NCI-H345 (cell line): ENCODE measurements at places on chromosomes 1 and 21.
A peak's percentile ranks its signal among the peaks of the same experiment; 100 is the strongest.

DNA sequence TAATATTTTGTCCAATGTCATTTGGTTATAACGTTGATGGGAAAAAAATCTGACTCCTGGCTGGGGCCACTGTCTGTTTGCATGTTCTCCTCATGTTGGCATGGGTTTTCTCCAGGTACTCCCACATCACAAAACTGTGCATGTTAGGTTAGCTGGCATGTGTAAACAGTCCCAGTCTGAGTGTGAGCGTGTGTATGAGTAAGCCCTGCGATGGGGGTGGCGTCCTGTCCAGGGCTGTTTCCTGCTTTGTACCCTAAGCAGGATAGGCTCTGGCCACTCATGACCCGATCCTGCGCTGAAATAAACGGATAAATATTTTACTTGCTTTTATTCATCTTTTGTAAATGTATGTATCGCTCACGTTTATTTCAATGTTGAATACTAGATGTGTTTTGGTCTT, 13.5 kb downstream of the EFCAB14 start:
- DNase-seq: no peak

DNA sequence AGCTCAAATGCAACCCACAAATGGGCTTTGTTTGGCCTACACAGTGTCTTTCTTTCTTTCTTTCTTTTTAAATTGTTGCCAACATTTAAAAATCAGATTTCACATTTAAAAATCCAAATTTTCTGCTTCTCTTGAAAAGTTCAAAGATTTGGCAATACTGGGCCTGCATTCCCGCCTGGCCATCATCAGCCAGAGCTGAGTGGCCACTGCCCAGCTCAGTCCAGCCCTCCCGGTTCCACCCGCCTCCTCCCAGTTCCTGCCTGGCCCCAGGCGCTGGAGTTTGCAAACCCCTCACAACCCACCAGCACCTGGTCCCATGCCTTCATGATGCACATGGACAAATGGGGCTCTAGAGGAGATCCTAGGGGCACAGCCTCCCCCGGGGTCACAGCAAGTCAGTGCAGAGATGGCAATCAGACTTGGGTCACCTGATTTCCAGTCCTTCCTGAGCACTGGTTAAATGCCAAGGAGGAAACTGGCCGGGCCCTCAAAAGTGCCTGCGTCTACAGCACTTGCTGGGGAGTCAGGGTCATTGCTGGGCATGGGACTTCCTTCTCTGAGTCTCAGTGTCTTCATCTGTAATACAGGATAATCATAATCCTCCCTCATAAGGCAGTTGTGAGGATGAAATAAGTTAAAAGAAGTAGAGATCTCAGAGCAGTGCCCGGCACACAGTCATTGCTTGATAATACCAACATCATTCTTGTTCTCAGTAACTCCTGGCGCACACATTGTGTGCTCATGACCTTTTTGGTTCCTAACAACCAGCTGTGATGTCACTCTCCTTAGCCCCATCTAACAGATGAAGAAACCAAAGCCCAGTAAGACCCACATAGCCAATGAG, 41.0 kb upstream of the LAPTM5 start:
- no peak for DNase-seq

DNA sequence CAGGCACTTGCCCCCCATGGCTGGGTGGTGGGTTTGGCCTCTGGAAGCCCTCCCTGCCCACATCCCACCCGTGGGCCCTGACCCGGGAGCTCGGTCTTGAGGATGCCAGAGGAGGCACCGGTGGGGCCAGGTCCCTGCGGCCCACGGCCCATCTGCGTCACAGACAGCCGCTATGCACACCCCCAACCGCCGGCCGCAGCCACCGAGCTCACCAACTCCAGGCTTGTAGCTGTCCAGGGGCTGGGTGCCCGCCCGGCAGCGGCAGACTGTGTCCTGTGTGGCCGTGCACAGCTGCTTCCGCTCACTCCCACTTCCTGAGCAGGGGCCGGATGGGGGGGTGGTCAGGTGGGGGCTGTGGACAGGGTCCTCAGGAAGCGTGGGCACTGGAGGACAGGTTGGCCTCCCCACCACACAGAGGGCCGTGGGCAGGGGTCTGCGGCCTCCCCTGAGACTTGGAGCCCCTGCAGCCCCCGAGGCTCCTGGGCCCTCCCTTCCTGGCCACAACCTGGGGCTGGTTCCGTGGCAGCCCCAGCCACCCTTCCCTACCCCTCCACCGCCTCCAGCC, 1.1 kb downstream of the TNFRSF4 start:
- DNase-seq: no peak

DNA sequence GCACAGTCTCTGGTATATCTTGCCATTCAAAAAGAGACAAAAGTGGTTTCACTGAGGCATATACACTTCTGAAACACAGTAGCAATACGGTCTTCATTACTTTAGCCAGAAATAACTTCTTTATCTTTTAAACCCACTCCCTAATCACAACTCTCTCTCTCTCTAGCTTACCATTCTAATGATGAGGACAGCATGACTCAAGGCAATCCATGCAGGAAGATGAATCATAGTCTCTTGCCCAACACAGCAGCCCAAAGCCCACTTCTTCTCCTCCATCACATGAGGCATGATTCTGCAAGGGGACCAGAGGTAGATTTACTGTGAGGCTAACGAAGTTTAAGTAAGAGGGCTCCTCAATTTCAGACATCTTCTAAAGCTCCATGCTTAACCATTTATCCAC, 285.0 kb upstream of the NR5A2 start:
- DNase-seq: no peak

GRCh38 chr1:43303471-43304313, 2.9 kb downstream of the TIE1 start:
- no peak for DNase-seq

DNA sequence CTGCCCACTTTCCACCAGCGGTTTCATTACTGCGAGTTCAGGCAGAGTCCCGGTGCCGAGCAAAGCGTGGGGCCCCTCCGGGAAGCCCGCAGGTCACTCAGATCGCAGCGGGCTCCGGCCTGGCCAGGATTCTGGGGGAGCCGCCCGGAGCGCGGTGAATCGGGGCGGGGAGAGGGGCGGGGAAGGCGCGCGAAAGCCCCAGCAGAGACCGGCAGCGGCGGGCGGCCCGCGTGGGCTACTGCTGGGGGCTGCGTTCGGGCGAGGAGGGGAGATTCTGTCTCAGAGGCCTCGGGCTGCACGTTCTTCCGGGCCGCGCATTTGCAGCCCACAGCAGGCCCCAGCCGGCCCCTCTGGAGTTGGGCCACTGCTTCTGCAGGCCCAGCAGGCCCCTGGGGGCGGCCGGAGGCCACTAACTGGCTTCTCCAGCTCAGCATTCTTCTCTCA, 64.7 kb downstream of the SCCPDH start:
- no peak for DNase-seq

DNA sequence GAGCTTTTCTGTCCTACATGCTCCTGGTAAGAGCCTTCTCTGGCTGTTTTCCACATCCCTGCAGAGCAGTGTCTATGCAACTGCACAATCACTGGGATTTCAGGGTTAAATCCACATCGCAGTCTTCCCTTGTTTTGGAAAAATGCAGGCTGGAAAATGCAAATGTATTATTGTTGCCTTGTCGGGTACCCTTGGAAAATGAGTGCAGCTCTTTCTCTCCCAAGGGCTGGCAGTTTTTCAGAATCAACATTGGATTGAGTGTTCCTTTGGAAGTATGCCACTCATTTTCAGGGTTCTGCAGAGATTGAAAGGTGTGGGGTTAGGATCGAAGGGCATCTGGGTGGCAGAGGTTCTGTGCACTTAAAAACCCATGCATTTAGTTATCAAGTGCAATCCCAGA, 3.2 kb downstream of the NOS1AP start:
- DNase-seq: no peak

GRCh38 chr1:146016891-146017290, 4.6 kb downstream of the HJV start:
- DNase-seq: no peak

DNA sequence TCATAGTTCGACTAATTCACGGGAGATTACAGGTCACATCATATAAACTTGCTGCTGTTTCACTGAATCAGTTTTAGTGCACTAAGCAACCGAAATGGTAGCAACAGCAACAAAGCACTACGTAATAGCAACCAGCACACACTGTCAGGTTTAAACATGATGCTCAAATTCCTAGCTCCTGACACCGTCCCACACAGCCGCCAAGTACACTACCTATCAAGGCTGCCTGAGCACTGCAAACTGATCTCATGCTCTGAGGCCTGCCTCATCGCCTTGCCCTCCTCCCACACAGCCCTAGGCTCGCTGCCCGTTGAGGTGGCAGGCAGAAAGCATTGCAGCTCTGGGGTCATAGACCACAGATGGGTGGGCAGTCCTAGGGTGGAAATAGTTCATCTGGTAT, 12.4 kb downstream of the LAMC2 start:
- DNase-seq: no peak

DNA sequence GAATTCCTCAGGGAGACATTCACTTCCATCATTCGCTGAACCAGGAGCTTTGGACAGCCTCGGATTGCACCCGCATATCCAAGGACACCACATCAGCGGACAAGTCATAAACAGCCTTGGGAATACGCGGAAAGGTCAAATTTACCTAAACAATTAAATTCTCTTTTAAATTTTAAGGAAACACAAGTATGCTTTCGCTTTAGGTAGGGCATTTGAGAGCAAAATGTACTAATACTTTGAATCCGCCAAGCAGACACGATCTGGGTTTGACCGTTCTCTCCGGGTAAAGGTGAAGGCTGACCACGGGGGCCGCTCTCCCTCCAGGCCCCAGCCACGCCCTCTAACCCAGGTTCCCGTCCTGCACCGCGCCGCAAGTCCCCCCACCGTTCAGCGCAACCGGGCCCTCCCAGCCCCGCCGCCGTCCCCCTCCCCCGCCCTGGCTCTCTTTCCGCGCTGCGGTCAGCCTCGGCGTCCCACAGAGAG, 479 bp upstream of the ACADM start:
- DNase-seq: peak; percentile 83

DNA sequence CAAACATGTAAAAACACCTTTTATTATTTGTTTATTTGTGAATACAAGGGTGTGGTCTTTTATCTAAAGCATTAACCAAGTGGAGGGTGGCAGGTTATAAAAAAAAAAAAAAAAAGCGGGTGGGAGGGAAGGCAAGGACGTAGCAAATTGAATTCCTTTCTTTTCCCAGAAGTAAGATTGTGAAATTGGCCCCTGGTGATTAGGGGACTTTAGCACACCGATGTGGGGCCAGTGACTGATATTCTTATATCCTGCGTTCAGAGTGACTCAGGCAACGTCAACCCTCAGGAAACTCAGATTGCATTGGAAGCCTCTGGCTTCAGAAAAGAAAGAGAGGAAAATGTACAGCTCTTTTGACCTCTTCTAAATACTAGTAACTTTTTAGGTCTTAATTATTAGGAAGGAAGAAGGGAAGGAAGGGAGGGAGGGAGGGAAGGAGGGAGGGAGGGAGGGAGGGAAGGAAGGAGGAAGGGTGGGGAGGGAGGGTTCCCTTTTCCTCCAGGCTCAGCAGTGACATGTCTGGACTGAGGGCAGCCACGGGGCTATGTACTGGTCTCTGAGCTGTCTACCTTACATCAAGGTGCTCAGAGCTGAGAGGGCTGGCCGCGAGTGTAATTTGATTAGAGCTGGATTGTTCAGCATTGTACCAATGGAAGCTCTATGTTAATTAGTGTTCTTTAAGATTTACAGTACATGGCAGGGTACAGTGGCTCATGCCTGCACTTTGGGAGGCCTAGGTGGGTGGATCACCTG, 30.2 kb downstream of the EVA1C start:
- DNase-seq: no peak

- peak; percentile 5 for DNase-seq
Measured at GRCh38 chr1:42173961-42174735, 9.6 kb upstream of the GUCA2A start.

DNA sequence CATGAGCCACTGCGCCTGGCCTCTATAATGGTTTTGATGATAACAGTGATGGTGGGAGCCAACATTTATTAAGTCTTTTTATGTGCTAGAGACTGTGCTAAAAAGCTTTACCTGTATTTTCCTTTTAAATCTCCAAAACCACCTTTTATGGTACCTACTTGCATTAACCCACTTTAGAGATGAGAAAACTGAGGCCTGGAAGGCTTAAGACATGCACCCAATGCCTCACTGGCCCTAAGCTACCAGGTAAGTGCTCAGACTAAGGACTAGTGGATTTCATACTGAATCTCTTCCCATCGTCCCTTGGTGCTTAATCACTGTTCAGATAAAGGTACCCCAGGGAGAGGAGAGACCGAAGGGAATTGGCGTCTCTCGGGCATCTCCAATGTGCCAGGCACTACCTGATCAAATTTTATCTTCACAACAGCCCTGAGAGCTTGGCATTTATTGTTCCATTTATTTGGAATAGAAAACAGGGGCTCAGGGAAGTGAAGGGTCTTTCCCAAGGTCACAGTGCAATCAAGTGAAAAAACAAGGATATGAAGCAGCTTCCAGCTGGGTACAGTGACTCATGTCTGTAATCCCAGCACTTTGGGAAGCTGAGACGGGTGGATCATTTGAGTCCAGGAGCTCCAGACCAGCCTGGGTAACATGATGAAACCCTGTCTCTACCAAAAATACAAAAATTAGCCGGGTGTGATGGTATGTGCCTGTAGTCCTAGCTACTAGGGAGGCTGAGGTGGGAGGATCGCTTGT, 84.2 kb downstream of the LACTBL1 start:
- no peak for DNase-seq

GRCh38 chr1:2815551-2815950, 14.1 kb upstream of the TTC34 start:
- no peak for DNase-seq

- no peak for DNase-seq
Measured at GRCh38 chr1:185578293-185578692, 155.9 kb upstream of the HMCN1 start.

DNA sequence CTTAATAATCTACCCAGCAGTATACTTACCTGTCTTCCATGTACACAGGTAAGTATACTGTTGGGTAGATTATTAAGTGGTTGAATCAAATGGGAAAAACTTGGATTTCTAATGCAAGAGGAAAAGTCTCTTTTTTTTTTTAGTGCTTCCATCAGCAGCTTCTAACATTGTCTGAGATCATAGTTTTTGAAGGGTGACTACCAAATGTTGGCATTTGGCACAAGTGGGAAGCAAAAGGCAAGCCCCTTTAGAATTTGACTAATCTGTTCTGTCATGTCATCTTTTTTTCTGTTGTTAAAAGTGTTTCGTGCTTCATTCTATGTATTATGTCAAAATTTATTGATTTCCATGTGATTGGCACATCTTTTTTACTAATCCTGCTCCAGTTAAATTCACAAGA, 547 bp downstream of the FMO1 start:
- no peak for DNase-seq

- DNase-seq: peak; percentile 96
Measured at GRCh38 chr1:234309598-234310459, 63.4 kb upstream of the COA6 start.

DNA sequence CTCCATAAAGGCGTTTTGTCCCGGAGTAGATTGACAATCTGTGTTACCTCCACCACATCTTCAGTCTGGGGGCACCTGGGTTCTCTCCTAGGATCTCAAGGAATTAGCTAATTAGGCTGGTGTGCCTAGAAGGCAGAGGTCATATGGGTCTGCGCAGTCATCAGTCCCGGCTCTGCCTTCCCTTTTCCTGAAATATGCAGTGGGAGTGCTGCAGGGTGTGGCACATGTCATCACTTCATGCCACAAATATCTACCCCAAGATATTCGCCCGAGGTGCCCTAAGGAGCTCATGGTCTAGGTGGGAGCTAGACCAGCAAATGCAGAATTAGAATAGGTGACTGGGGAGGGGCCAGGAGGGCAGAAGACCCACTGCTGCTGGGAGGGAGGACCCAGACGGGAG, 42.9 kb downstream of the ACTL8 start:
- DNase-seq: no peak
